ENCODE measurements at places on chromosomes 11 and 22.

GRCh38 chr11:79071190-79071589 lies 369.6 kb downstream of the TENM4 start:
- DNase-seq = no peak

- no peak for DNase-seq
Observed at GRCh38 chr11:131896978-131897615, 526.7 kb downstream of the NTM start.

GRCh38 chr11:73182824-73183321 lies 35.2 kb upstream of the P2RY2 start:
- DNase-seq = no peak

DNA sequence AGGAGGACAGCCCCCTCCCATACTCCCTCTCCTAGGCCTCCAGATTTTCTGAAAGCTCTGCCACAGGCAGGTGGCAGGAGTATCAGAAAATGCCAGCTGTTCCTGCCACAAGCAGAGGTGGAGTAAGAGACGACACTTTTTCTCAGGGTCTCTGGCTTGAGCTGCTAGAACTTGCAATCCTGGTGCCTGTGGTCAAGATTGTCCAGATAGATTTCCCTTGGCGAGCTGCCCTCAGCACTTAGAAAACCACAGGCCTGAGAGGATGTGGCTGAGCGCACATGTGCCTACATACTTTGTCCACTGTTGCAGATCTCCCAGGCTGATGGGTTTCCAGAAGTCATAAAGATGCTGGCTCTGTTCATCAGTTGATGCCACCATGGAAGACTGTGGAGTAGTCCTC lies 65.7 kb upstream of the NAV2 start:
- DNase-seq = no peak

GRCh38 chr22:50723991-50724390 lies 14.0 kb upstream of the ACR start:
- no peak for DNase-seq

DNA sequence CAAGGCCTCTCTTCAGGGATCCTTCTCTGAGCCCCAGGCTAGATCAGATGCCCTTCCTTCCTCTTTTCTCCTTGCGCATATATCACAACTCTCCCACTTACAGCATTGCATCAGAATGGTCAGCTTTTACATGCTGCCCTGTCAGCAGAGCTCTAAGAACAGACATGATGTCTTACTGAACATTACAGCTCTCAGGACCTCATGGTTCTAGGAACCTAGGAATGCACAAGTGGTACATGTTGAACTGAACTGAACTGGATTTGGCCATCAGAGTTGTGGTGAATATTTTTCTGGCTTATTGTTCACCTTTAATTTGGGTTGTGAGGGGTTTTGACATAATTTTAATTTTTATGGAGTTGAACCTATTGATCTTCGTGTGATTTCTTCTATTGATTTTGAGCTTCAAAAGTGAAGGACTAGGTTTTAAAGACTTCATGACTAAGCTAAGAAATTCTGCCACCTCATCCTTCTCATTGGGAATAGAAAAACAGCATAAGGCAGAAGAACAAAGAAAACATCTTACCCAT lies 37.7 kb upstream of the SPON1 start:
- DNase-seq = no peak

DNA sequence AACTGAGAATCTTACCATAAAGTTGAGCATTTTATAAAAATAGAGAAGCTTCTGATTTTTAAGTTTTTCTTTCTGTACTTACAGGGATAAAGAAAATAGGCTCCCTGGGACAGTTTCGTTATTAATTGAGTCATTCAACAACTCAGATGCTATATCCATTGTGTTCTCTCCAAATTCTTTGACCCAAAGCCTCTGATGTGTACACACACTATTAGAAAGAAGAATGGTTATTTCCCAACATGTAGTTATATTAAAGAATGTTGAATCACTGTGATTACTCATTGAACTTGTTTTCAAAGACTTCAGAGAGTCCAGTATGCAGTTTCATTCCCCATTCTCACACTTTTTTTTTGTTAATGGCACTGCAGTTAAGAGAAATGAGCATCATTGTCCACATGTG lies 734.3 kb upstream of the ARHGAP42 start:
- DNase-seq = no peak

DNA sequence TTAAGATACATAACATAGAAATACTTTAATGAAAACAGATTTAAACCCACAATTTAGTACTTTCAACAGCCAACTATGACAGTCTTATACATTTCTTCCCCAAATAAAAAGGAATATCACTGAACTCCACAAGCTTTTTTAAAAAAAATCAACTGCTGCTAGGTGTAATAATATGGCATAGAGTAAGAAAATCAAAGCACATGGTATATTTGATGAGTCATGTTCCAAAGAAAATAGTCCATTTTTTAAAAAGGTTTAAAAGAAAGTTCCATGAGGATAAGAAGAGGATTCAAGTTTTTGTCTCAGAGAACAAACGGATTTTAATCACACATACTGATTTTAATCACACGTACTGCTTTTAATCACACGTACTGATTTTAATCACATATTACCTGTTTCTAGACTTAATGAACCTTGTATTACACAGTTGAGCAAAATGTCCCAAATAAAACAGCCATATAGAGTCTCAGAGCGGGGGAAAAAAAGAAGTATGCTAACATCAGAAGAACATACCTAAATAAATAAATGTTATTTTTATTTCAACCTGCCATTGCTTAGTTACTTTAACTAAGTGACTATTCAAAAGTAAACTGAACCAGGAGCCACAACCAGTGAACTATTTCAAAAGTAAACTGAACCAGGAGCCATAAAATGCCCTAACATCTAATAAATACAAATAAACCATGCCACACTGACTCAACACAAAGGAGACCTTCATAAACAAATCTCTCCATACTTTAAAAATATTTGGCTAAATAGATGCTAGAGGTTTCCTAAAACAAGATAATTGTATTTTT lies 198.4 kb downstream of the SBF2 start:
- no peak for DNase-seq

- DNase-seq = no peak
Observed at GRCh38 chr11:77320351-77320750, 18.9 kb upstream of the GDPD4 start.

- DNase-seq = no peak
Observed at GRCh38 chr11:10528121-10528520, 12.9 kb downstream of the RNF141 start.

GRCh38 chr22:49862496-49862776 lies 8.8 kb downstream of the ZBED4 start:
- DNase-seq = no peak

DNA sequence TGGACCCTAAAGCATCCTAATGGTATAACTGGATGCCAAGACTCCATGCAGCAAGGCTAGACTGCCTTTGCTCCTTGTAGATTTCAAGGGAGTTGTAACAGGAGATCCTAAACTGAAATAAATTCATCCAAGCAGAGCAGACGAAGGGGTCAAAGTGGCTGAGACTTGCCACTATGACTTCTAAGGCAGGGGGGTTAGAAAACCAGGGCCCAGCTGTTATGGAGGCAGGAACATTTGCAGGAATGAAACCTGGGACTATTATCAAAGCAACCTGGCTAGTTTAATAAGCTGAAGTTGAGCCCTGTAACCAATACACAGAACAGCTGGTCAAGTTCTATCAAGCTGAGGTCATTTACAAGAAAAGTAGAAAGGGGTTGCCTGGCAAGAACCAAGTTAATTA lies 122.2 kb upstream of the TRPC6 start:
- DNase-seq = no peak

DNA sequence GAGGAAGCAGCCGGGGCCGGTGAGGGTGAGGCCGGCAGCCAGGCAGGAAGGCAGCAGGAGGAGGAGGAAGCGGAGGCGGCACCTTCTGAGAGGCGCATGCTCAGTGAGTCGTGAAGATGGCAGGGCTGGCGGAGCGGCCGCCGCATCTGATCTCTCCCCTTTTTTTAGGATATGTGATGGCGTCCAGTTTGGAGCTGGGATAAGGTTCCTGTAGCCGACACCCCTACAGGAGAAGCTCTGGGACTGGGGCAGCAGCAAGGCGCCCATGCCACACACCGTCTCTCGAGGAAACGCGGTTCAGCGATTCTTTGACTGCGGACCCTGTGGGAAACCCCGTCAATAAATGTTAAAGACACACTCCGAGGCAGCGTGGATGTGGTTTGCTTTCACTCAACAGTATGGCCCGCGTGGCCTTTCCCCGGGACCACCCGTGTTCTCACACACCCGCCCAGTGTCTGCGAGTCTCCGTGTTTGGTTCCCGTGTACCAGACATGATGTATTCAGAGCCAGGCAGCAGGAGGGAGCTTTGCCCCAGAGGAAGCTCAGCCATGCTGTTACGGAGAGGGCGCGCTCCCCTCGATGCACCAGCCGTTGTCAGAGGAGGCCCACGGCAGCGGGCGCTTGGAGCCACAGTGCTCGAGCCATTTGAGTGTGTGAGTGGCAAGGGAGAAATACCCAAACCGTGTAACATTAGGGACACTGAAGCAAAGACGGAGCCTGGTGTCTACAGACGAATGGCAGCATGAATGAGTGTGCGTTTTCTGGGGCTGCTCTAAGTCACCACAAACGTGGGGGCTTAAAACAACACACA lies 27.7 kb upstream of the PARVB start:
- DNase-seq = peak; percentile 37

- DNase-seq = no peak
Observed at GRCh38 chr11:76805206-76805913, 22.2 kb downstream of the TSKU start.

- DNase-seq = no peak
Observed at GRCh38 chr22:50261615-50262459, at the start of gene MAPK12. MAPK12 (minus strand) TSS chr22:50261683; CDS start chr22:50261509, 174 bp downstream.

DNA sequence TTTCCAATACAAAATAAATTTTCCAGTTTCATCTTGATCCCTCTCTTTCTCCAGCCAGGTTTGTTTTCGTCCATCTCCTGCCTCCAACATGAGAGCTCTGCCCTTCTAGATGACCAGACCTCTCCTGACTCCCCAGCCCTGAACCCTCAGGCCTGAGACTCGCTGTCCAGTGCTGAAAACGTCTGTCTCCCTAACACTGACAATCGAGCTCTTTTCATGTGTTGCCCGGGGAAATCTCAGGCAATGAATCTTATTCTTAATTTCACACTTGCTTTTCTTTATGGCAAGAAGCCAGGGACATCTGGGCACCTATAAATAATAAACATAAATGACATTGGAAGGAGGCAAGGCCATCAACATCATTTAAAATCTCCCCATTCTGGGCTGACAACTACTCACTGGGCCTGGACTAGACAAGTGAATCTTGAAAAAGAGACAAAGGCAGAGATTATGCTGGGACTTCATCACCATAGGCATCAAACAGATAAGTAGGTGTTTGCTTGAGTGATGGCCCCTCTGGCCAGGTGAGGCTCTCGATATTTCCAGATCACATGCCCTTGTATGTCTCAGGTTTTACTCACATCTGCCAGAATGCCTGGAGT lies 274.5 kb upstream of the B3GAT1 start:
- DNase-seq = no peak

- DNase-seq = no peak
Observed at GRCh38 chr22:46017166-46017565, 40.2 kb upstream of the WNT7B start.

DNA sequence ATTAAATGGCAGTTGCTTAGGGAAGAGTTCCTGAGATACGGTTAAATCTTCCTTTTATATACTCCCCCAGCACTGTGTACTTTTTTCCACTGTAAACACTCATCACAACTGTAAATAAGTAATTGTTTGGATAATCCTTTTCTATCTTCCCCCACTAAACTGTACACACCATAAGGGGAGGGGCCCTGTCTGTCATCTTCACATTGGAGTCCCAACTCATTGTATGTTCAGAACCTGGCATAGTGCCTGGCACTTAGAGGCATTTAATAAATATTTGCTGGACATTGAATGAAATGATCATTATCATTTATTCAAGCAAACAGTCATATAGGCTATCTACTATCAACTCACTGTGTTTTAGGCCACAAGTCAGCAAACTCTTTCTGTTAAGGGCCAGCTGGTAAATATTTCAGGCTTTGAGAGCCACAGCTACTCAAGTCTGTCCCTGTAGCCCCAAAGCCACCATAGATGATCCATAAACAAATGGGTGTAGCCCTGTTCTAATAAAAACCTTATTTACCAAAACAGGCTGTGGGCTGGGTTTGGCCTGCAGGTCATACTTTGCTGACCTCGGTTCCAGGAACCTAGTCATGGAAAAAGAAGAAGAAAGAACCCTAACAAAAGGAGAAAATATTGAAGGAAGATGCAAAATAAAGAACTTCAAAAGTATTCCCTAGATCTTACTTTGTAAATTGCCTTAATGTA lies 70.0 kb downstream of the AMOTL1 start:
- no peak for DNase-seq

- DNase-seq = no peak
Observed at GRCh38 chr22:49797706-49798105, 30.0 kb downstream of the BRD1 start.

DNA sequence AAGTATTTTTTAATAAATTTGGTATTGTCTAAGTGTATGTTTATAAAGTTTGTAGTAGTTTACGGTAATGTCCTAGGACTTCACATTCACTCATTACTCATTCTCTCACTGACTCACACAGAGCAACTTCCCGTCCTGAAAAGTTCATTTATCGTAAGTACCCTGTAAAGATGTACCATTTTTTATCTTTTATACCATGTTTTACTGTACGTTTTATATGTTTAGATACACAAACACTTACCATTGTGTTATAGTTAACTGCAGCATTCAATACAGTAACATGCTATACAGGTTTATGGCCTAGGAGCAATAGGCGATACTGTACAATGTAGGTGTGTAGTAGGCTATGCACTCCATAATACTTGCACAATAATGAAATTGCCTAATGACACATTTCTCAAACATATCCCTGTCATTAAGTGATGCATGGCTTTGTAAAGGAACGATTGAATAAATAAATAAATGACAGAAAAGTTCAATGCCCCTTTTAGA lies 12.5 kb upstream of the CARD18 start:
- no peak for DNase-seq
